ENCODE measurements at places on chromosomes 16 and 17. TPM values are rescaled to one million over a fixed set of nuclear protein-coding genes. Genes with fewer than 3 reads are reported as not detected.

CDR2 gene
- 28.7 TPM for total RNA-seq

BPTF gene
- 163 TPM for total RNA-seq

CD300C gene
- total RNA-seq, result 20.5 TPM

SLC5A11 gene
- total RNA-seq, result 0.76 TPM

DNA sequence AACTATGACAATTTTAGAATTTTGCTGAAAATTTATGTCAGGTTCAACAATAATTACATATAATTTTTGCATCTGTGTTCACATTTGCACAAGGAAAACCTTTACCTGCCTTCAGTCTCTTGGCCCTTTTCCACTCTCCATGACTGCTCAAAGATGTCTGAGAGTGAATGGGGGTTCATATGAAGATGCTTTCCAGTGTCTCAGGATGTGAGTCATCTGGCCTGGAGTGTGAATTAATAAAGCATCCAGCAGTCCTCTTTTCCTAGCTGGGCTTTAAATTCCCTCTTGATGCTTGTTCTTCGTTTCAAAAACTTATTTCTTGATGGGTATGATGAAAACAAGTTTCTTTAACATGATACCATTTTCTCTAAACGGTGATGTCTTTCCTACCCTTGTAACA, 99.9 kb downstream of the CDK5R1 start:
- no peak overlapping the region for H3K4me3 ChIP-seq
- no peak overlapping the region for H3K27ac ChIP-seq

DNA sequence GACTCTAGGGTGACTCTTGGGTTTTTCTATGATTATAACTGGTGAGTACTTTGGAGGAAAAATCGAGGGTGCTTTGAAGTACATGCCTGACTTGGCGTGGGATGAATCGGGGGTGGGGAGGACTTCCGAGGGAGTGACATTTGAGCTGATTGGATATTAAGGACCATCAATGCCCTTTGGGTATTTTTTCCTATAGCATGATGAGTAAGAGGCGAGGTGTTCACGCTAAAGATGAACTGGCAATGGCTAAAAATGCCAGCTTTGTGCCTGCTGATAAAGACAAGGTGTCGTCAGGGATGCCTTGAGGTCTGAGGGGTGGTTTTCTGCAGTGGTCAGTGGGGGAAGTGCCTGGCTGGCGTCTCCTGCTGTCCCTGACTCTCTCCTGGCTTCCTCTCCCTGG, 25.3 kb downstream of the USP43 start:
- DNase-seq, result no peak
- H3K4me3 ChIP-seq, result no peak overlapping the region
- no peak overlapping the region for H3K27ac ChIP-seq
- H3K36me3 ChIP-seq, result no peaks in the 10 kb centered on the region
- no peaks in the 10 kb centered on the region for H3K4me1 ChIP-seq

- peaks cover 34% of the 10 kb centered on the region for H3K4me1 ChIP-seq
- H3K4me3 ChIP-seq, result no peak overlapping the region
- no peaks in the 10 kb centered on the region for H3K27me3 ChIP-seq
- peak overlapping the region; percentile 62 for H3K27ac ChIP-seq
Observed at GRCh38 chr17:43176119-43176570, 5.1 kb downstream of the NBR1 start.

- no peaks in the 10 kb centered on the region for H3K36me3 ChIP-seq
- peak; percentile 14 for DNase-seq
- peak overlapping the region; percentile 99 for H3K27ac ChIP-seq
- peaks cover 30% of the 10 kb centered on the region for H3K4me1 ChIP-seq
- peak overlapping the region; percentile 71 for H3K4me3 ChIP-seq
Observed at GRCh38 chr16:22194707-22195444, 11.2 kb upstream of the EEF2K start.

DNA sequence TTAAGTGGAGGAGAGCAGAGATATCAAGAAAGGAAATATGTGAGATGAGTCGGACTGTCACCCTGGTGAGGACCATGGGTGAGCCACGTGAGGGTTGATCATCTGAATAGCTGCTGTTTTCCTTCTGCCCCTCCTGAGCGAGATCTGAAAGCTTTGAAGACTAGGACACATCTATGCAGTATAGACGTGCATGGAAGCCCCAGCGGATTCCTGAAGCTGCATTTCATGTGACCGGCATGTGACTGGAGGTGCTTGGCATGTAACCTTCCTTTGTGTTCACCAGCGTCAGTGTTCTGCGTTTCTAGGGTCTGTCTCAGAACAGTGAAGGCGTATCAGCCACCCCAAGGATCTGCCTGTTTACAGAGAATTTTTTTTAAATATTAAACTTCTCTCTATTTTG, 75.1 kb downstream of the MSI2 start:
- DNase-seq, result no peak
- no peaks in the 10 kb centered on the region for H3K36me3 ChIP-seq
- H3K4me3 ChIP-seq, result no peak overlapping the region
- no peaks in the 10 kb centered on the region for H3K27me3 ChIP-seq

GRCh38 chr17:79905832-79906231, 66.6 kb upstream of the CBX4 start:
- H3K27ac ChIP-seq, result no peak overlapping the region
- no peak overlapping the region for H3K4me3 ChIP-seq
- no peaks in the 10 kb centered on the region for H3K36me3 ChIP-seq

DNA sequence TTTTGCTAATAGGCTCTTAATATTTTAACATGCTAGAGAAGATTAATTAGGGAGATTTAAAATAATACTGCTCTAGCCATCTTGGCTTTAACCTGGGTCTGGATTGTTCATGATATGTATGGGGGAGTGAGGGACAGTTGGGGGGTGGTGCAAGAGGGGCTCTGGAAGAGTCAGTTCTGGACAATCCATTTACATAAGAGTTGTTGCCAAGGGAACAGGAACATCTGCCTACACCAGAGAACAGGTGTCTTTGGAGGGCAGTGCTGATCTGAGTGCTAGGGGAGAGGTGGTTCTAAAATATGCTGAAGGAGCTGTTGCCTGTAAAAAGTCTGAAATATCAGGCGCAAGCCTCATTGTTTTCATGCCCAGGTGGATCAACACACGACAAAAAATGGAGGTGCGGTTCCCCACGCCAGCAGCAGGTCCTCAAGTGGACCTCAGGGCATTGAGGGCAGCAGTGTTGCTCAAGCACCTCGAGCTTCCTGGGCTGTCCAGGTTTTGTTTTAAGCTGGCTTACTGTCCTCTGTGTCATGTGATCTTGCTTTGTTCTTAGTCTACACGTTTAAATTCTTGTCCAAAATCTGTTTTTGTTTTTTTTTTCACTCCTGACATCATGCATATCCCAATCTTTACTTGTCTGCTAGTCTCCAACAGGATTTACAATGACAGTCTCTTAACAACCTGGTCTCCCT, 25.4 kb upstream of the WSB1 start:
- H3K36me3 ChIP-seq, result no peaks in the 10 kb centered on the region
- no peaks in the 10 kb centered on the region for H3K4me1 ChIP-seq
- no peak overlapping the region for H3K4me3 ChIP-seq
- DNase-seq, result no peak

GRCh38 chr16:56211435-56211981, 20.2 kb downstream of the GNAO1 start:
- no peak overlapping the region for H3K27ac ChIP-seq
- no peak for DNase-seq
- no peaks in the 10 kb centered on the region for H3K36me3 ChIP-seq

- H3K27ac ChIP-seq, result no peak overlapping the region
- DNase-seq, result no peak
- peaks cover 11% of the 10 kb centered on the region for H3K4me1 ChIP-seq
Observed at GRCh38 chr17:37494971-37495370, 5.3 kb downstream of the DUSP14 start.

DNA sequence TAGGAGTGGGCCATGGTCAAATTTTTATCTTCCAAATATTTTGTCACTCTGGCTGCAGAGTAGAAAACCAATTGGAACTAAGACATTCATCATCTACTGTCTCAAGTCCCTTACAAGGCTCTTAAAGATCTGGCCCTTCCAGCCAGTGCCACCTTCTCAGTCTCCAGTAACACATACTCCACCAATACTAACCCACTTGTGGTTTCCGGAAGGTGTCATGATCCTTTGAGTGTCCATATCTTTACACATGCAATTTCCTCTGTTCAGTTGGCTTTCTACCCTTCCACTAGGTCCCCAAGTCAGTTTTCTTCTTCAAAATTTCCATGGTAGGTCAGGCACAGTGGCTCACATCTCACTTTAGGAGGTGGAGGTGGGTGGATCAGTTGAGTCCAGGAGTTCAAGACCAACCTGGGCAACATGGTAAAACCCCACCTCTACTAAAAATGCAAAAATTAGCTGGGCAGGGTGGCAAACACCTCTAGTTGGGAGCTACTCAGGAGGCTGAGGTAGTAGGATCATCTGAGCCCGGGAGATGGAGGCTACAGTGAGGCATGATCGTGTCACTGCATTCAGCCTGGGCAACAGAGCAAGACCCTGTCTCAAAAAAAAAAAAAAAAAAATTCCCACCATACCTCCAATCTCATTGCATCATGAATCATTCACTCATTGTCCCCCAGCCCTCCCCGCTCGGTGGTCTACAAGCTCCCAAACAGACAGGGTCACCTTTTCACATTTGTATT, 6.0 kb upstream of the GRB2 start:
- peaks cover 3% of the 10 kb centered on the region for H3K4me1 ChIP-seq
- DNase-seq, result no peak
- H3K27me3 ChIP-seq, result no peaks in the 10 kb centered on the region
- no peak overlapping the region for H3K4me3 ChIP-seq
- H3K36me3 ChIP-seq, result no peaks in the 10 kb centered on the region

DNA sequence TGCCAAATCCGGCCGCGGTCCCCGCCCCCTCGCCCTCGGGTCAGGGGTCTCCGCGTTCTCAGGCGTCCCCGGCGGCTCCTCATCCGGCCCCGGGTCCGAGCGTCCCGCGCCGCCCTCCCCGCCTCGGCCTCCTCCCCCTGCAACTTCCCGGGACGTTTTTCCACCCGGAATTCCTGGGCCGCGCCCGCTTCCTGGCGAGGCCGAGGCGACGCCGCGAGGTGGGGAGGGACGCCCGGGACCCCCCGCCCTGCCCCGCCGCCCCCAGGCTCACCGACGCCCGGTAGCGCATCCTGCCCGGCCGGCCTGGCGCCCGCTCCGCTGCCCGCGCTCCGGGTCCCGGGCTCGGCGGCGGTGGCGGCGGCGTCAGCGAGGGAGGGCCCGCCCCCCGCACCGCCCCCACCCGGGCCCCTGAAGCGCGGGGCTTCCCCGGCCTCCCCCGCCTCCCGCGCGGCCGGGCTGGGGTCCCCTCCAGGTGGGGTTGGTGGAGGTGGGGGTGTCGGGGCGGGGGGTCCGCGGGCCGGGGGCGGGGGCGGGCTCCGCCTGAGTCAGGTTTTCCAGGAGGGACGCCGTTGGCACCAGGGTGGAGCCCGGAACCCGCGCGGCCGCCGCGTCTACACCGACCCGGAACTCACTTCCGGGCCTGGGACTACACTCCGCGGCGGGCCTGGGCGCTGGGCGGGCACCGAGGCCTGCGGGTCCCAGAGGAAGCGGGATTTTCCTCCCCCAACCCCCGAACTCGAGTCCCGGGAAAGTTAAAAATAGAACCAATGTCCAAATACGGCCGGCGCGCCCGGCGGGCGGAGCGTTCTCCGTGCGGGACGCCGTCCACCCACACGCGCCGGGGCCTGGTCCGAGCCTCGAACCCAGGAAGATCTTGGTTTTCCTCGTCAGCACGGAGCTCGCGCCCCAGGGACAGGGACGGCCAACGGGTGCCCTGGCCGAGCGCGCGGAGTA, 6.8 kb downstream of the MYO1C start:
- H3K27me3 ChIP-seq, result no peaks in the 10 kb centered on the region
- H3K4me3 ChIP-seq, result peak overlapping the region; percentile 54
- H3K4me1 ChIP-seq, result peaks cover 17% of the 10 kb centered on the region

DNA sequence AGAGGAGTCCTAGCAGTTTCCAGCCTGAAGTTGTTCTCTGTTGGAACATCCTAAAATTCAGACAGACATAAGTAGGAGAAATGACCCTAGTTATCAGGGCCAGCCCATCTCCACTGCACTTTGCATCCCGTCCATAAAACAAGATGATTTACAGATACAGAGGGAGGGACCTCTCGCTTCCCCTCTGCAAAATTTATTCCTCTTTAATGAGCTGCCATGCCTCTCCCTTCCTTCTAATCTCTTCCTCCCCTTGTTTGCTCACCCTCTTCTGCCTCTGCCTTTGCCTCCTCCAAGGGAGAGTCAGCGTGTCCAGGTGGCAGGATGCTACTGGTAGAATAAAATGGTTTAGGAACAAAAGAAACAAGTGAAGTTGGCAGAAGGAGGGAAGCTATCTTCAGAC, 351.3 kb downstream of the SOX9 start:
- H3K4me3 ChIP-seq, result no peak overlapping the region
- H3K27ac ChIP-seq, result no peak overlapping the region
- H3K4me1 ChIP-seq, result no peaks in the 10 kb centered on the region
- H3K36me3 ChIP-seq, result no peaks in the 10 kb centered on the region

DNA sequence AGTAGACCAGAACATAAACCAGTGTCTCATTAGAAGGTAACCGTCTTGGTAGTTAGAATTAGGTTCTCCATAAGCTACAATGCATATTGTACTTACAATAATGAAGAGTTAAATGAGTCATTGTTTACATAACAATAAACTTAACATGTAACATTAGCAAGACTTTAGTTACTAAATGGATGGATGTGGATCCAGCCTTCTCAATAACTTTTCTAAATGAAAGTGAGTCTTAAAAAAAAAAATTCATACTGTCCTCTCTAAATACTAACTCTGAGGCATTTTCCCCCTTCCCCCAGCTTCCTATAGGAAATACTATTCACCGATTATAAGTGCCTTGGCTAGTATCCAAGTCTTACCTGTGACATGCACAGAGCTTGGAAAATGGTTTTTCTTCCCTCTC, 155.3 kb downstream of the CYB561 start:
- H3K36me3 ChIP-seq, result no peaks in the 10 kb centered on the region
- no peaks in the 10 kb centered on the region for H3K4me1 ChIP-seq
- no peak overlapping the region for H3K4me3 ChIP-seq
- H3K27me3 ChIP-seq, result no peaks in the 10 kb centered on the region

GRCh38 chr16:55700961-55701360, 45.2 kb downstream of the SLC6A2 start:
- no peaks in the 10 kb centered on the region for H3K4me1 ChIP-seq
- no peaks in the 10 kb centered on the region for H3K36me3 ChIP-seq
- no peak for DNase-seq
- no peaks in the 10 kb centered on the region for H3K27me3 ChIP-seq
- H3K27ac ChIP-seq, result no peak overlapping the region
- no peak overlapping the region for H3K4me3 ChIP-seq

All from naive thymus-derived CD4-positive, alpha-beta T cell (primary cell).